ENCODE measurements at places on chromosomes 6 and 20. TPM values are rescaled to one million over a fixed set of nuclear protein-coding genes. Genes with fewer than 3 reads are reported as not detected.

LMBRD1 gene
- total RNA-seq = 21.8 TPM

WFDC5 gene
- total RNA-seq = not detected

DEFB129 gene
- total RNA-seq = not detected

OR2B6 gene
- total RNA-seq = not detected

CRIP3 gene
- not detected for total RNA-seq

GTSF1L gene
- not detected for total RNA-seq
